ENCODE measurements at places on chromosomes 1 and 21.

DNA sequence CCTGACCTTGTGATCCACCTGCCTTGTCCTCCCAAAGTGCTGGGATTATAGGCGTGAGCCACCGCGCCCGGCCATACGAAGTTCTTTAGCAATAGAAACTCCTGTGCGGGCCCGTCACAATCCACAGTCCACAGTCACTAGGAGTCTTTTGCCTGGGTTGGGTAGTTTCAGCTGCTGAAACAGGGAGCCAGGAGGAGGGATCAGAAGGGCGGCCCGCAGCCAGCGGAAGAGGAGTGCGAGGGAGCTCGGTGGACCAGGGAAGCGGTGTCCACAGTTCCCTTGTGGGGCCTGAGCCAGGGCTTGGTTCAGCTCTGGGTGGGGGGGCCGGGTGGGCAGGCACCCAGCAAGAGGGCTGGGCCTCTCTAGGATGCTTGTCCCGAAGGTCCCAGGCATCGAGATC is 17.9 kb upstream of the HSPG2 start:
- no peak for DNase-seq

- DNase-seq: no peak
Observed at GRCh38 chr1:162908780-162909179, 47.8 kb upstream of the CCDC190 start.

DNA sequence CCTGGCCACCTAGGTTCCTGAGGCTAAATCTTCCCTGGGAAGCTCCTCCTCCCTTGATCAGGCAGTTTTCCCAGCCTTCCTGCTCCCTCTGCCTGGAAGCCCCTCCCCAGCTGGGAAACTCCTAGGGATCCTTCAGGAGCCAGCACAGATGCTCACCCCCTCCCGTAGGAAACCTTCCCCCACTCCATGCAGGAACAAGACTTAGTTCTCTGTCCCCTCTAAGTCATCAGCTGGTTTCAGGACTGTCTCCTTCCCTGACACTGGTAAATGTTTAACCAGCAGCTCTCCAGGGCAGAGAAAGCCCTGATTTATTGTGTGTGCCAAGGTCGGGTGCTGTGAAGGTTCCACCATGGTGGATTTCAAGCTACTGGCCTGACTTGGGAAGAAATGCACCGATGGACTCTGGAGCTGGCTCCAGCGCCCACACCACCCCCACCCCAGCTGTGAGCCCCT is 25.0 kb downstream of the TTC39A start:
- no peak for DNase-seq

DNA sequence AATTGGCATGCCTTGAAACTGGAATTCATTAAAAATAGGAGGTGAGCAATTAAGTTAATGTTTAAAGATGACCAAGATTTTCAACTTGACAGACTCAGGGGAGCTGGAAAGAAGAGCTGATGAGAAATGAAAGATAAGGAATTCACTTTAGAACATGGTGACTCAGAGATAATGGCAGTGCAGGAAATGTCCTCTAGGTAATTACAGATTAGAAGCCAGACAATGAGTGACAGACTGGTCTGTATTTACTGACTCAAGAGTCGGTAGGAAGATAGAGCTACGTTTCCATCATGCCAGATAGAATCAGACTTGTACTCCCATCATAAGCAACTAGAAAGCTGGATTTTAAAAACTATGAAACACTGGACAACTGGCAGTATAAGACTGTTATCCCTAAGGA is 151.6 kb downstream of the AJAP1 start:
- DNase-seq: no peak

GRCh38 chr1:99482750-99483149 is 163.2 kb upstream of the PALMD start:
- no peak for DNase-seq

- no peak for DNase-seq
Observed at GRCh38 chr21:40923407-40923806, 76.4 kb upstream of the DSCAM start.

GRCh38 chr21:39774227-39774626 is 29.2 kb downstream of the IGSF5 start:
- DNase-seq: no peak

- DNase-seq: no peak
Observed at GRCh38 chr1:186099336-186100104, 275.5 kb downstream of the TPR start.

DNA sequence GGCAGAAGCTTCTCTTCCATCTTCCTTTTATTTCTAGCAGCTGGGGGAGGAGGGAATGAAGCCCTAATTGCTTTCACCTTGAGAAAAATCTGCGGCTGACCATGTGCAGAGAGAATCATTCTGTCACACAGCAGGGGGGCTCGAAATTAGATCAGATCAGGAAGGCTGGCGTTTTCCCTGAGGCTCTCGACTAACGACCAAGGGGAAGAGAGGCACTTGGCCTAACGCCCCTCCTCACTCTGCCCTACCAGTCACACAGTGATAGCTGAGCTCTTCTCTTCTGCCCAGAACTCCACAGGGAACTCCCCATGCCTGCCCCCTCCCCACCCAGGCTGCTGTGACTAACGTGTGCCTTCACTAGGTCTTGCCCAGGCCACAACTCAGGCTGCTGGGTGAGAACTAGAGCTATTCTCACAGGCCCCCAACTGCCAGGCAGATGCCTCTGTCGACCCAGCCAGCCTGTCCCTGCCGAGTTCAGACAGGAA is 26.5 kb upstream of the KHDRBS1 start:
- DNase-seq: no peak

- DNase-seq: peak; percentile 17
Observed at GRCh38 chr1:162627662-162628296, 4.5 kb upstream of the DDR2 start.

DNA sequence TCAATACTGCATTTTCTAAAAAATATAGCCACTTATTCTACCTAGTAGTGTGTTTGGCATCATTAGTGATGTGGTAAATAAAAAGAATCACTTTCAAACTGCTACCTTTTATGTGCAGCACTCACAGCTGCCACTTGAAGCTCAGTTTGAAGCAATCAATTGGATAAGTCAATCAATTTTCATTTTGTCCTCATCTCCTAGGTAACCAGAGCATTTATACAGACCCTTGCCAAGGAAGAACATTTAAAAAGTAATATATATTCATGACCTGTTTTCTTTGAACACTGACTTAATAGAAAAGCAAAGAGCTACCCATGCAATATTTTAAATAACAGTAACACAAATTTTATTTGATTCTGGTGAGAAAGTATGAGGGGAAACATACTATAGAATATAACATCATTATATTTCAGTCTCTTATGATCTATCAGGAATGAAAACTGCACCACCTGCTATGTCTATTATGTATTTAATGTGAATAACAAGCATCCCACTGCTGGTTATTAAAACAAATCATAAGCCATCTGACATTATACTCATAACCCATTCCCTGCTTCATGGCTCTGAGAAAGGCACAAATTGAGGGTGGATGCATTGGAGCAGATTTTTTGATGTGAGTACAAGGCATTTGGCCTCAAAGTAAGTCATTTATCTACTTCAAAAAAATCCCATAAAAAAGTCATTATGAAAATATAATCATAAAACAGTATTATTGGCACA is 168.4 kb upstream of the C21orf91 start:
- DNase-seq: no peak

DNA sequence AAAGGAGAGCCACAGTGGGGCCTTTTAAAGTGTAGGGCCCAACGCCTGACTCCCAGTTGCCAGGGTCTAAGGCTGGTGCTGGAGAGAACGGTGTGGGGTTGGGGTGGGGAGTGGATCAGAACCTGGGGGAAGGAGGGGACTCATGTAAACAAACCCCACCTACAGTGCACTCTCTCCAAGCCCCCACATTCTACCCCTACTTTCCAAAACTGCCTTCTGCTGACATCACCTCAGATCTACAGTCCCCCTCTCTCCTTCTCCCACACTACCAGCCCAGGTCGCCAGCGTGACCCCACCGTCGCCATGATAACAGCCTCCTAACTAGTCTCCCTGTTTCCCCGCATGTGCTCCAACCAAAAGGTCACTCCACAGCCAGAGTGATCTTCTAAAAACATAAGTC is 26.6 kb downstream of the TNNT2 start:
- no peak for DNase-seq

DNA sequence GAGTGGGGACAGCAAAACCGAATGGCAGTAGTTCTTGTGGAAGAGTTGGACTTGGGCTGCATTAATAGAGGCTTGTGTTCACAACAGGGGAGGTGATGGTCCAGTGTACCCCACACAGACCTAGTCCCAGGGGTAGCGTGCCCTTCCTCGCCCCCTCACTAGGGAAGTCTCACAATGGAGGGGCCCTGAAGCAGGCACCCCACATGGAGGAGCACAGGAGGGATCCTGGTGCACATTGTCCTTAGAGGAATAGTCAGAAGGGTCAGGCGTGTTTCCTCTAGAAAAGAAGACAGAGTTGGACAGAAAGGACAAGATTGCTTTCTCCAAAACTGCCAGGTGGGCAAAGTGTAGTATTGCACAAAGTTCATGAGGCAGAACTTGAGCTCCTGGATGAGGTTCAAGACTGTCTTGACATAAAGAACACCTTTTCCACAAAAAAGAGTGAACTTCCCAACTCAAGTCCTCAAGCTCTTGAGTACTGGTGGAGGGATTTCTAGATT is 23.3 kb downstream of the ETNK2 start:
- DNase-seq: no peak

GRCh38 chr1:212982430-212983152 is 32.2 kb downstream of the VASH2 start:
- no peak for DNase-seq

- no peak for DNase-seq
Observed at GRCh38 chr1:169113613-169114119, 7.2 kb downstream of the ATP1B1 start.

- no peak for DNase-seq
Observed at GRCh38 chr1:65165269-65165993, 17.4 kb downstream of the AK4 start.

GRCh38 chr1:152107031-152107983 is 7.9 kb downstream of the TCHH start:
- no peak for DNase-seq

DNA sequence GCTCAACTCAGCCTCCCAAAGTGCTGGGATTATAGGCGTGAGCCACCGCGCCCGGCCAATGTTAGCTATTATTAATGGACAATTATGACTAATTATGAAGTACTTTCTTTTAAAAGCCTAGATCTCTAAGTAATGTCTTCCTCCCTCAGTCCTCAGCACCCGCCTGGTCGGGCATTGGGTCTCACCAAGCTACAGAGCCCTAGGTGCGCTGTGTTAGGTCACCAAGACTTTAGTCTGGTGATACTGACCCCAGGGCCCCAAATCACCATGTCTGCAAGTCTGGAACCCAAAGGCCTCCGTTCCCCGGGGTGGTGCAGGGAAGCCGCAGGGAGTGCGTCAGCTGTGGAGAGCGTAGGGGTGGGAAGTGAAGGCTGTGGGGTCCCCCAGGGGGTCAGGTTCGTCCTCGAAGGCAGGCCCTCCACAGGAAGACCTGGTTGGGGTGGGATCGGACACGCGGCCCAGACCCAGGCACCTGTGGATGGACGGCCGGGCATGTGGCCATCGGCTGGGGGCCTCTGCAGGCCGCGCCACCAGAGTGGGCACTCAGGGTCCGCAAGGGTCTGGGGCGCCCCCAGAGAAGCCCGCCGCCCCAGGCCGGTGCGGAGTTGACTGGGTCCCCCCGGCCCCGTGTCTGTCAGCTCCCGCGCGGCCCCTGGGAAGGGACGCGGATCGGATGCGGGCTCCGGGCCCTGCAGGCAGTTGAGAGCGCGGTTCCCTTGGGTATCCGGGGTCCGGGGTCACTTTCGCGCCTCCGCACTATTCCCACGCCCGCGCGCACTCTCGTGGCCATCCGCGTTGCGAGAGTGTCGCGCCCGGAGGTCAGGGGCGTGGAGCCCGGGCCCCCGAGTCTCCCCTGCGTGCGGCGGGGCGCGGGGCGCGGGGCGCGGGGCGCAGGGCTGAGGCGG is 710 bp upstream of the PDXK start:
- no peak for DNase-seq

DNA sequence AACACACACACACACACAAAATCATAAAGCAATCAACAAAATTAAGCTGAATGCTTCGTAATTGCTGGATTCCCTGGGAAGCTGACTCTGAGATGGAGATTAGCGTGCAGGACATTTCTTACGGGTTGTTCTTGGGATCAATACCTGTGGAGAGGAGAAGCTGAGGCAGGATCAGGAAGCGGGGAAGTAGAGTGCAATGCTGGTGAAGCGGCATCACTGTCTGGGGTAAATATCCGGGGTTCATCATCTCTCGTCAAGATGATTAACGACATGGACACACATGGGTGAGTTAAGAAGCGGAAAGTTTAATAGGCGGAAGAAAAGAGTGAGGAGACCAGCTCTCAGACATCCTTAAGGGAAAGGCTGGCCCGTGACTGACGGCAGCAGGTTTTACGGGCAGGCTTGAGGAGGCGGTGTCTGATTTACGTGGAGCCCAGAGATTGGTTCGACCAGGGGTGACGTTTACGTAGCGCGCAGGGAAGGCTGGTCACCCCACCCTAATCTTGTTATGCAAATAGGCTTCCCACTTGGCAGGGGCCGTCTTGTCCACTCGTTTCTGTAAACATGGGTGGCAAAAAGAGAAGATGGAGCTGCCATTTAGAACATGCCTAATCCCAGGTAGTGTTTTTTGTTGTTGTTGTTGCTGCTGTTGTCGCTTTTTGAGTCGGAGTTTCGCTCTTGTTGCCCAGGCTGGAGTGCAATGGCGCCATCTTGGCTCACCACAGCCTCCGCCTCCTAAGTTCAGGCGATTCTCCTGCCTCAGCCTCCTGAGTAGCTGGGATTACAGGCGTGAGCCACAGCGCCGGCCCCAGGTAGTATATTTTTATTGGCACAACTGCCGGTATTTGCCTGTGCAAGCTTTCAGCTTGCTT is 135.6 kb upstream of the KCNJ15 start:
- DNase-seq: no peak

DNA sequence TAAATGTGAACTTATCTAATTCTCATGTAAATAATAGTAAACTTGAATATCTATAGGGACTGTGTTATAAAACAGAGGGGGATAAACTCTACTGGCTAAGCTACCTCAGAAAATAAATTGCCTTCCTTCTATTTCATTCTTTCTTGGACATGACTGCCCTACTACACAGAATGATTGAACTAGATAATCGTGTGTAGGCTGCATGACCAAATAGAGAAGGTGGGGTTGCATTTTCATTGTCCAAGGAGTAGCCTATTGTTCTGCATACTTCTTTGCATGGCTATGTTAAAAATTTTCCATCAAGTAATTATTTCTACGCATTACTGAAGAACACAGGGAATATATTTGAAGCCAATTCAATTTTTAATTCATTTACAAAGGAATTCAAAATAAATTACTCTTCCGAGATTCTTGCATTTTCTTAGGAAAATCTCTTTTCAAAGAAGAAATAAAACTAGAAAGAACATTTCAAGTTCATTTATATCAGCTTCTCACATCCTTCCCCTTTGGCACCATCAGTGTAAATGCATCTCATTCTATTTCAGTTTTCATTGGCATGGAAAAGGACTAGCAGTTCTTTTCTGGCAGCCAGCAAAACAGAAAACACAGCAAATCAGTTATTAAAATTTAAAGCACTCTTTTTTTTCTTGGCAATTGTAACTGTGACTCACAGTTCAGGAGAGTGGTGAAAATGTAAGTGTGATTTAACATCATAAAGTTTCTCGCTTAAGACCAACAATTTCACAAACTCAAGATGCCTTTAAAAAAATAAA is 714.7 kb downstream of the NCAM2 start:
- no peak for DNase-seq

- peak; percentile 57 for DNase-seq
Observed at GRCh38 chr1:53327182-53327913, 522 bp downstream of the LRP8 start.

Data from endothelial cell (in vitro differentiated cells).